ENCODE measurements at places on chromosomes 7 and 10.

DNA sequence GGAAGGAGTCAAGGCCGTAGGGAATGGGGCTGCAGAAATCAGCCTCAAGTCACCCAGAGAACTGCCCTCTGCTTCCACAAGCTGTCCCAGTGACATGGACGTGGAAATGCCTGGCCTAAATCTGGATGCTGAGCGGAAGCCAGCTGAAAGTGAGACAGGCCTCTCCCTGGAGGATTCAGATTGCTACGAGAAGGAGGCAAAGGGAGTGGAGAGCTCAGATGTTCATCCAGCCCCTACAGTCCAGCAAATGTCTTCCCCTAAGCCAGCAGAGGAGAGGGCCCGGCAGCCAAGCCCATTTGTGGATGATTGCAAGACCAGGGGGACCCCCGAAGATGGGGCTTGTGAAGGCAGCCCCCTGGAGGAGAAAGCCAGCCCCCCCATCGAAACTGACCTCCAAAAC is 50.2 kb upstream of the PDCD4 start:
- no peak for DNase-seq

DNA sequence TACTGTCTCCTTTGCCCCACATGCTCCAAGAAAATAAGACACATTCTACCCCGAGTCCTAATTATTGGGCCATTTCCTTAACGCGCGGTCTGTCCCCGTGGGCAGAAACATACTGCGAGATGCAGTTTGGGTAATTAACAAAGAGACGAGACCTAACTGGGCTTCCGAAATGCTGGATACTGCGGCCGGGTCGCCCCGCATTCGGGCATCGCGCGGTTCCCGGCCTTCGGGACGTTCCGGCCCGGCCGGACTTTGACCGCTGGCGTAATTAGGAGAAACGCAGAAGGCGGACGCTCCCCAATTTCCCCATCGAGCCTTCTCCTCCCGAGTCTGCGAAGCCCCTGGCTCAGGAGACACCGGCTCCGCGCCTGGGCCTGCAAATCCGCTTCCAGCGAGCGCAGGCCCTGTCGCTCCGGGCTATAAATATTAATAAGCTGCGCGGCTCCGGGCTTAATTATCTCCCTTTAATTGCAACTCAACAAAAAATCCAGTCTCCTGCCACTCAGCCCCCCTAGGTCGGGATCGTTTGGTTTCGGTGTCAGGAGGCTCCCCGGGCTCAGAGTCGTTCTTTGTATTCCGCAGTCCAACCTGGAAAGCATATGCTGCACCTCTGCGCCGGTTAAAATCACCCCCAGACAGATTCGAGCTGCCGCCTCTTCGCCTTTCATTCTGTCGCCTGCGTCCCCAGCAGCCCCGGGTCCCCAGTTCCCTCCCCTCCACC is 131.5 kb downstream of the SPAG6 start:
- DNase-seq, result no peak

GRCh38 chr10:110802090-110802489 is 69.6 kb upstream of the PDCD4 start:
- no peak for DNase-seq

DNA sequence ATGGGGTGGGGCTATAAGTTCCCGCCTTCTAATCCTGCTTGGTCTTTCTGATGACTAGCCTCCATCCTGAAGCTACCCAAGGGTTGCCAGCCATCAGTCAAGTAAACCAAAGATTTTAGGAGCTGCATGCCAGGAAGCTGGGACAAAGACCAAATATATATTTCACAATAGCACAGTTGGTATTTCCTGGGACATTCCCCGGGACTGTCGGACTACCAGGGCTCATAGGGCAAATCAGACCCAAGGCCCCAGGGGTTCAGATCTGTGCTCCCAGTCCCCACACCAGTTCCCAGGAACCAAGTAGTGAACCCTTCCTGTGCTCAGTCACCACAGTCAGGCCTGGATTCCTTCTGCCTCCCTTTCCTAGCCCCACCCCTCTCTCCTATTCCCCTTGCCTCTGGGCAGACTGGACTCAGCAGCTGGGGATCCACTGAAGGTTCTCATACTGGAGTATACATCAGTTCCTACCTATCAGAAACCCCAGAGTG is 5.7 kb upstream of the CXCL12 start:
- no peak for DNase-seq

GRCh38 chr10:133151543-133151972 is 8.5 kb upstream of the KNDC1 start:
- DNase-seq, result no peak

GRCh38 chr10:5291501-5292195 is 73.1 kb upstream of the UCN3 start:
- DNase-seq, result peak; percentile 88

DNA sequence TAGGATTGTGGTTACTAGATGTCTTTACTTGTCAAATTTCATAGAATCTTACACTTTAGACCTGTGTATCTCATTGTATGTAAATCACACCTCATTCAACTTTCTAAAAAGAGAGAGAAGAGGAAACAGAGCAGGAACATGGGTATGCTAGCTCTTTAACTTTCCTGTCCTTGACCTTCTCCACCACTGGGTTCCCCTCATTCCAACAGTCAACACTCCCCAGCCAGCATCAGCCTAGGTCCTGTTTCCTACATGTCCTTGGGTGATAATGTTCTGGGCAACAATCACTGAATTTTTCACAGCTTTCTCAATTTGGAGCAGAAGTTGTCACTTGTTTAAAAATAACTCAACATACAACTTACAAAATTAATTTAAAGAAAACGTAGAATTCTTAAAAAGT is 9.2 kb upstream of the UNC5B start:
- DNase-seq, result no peak

GRCh38 chr7:134669845-134670373 is 23.3 kb downstream of the BPGM start:
- DNase-seq, result peak; percentile 71

- DNase-seq, result peak; percentile 50
Observed at GRCh38 chr10:132446661-132447445, 49.9 kb downstream of the PWWP2B start.

DNA sequence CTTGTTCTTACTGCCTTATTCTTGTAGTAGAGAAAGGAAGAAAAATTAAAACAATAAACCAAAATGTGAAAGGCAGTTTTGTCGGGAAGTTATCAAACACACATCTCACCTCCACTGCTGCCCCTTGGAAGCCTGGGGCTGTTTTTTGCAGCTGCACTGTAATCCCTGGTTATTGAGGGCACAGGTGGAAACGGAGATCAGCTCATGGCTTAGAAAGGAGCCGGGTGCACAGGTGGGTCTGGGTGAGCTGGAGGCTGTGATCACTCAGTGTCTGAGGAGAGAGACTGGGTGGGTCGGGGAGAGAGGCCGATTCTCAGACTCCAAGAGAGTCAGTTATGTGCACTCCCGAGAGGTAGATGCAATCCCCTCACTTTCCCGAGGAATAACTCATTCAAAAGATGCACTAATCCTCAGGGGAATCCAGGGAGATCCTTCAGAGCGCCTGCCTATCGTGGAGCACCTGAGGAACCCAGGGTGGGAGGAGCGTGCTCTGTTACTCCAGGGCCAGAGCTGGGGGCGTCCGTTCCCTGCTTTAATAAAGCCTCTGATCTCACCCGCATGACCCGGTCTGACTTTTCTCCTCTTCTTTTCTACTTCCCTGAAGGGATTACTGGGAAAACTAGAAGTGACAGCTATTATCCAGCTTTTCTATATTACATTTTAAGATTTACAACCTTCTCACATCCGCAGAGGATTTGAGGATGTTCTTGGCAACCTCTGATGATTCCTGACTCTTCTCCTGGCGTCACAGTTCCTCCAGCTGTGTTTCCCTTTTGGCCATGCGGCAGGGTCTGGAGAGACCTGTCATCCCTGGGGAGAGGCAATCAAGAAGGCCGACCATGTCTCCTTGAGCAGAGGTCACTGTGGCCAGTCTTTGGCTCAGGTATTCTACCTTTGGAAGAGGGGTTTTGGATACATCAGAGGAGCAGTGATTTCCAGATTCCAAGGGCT is 82.1 kb downstream of the CAMK1D start:
- no peak for DNase-seq

- no peak for DNase-seq
Observed at GRCh38 chr7:6621195-6622133, 6.1 kb downstream of the ZNF853 start.

DNA sequence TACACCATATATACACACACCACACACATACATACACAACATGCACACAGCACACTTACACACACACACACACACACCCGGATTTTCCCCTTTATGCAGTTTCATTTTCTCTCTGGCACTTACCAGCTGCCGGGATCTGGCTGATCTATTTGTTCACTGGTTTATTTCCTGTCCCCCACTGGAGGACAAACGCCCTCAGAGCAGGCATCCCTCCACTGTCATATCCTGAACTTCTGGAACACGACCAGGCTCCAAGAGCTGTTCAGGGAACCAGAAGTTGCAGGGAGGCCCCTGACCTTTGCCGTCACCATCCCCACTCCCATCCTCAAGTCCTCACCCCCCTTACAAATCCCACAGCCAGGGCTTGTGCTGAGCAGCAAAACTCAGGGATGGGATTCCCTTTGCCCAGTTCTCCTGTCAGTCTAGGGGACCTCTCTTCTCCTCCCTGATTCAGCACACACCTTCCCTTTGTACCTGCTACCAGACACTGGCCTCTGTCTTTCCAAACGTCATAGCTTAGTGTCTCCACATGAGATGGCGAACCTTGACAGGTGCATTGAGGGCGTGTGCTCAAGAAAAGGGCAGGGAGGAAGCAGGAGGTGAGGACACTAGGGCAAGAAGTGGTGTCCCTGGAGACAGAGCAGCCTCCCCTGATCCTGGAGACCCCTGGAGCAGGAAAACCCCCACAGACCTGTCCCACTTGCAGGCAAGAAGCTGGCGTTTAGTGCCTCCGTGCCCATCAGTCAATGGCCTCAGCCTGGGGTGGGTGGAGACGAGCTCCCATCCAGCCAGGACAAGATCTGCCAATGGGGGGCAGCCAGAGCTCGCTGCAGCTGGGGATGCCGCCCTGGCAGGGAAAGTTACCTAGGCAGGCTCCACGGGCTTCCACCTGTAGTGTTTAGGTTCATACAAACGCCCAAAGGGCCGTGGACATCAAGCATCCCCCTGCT is 12.7 kb upstream of the DOCK1 start:
- DNase-seq, result no peak

- DNase-seq, result peak; percentile 26
Observed at GRCh38 chr10:76649723-76650127, 987.9 kb downstream of the KCNMA1 start.

GRCh38 chr7:99497766-99498545 is 2.1 kb downstream of the ZNF394 start:
- no peak for DNase-seq

DNA sequence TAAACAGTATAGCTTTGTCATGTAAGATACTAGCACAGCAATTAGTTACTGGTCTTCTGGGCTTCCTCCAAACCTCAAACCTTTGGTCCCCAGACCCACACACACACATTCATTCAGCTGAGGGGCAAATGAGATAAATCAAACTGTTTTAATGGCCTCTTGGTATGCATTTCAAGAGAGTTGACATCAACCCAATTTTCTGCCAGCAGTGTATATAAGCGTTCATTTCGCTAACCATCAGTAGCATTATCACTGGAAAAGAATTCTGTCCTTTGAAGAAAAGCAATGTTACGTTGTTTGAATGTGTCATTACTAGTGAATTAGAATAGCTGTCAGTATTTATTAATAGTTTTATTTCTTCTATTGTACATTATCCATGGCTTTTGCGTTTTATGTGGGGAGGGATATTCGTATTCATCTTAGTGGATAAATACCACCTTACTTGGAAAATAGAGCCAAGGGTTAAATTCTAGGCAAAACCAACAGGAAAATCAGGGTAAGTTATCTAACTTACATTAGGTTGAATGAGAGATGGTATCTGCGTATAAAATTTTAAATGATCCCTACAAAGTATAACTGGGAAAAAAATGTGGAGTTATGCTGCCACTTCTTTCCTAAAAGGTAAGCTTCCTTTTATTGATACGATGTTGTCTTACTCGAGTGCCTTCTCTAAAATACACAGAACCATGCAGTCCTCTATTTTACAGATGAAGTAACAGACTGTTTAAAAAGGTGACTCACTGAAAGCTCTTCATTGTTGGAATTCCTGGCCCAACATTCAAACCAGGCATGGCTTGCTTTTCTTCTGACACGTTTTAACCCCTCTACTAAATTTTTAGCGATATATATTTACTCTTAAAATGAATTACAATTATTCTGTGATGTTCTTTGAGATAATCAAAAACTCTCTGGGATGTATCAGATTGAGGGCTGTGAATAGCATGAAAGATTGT is 2.0 kb upstream of the ZMYND11 start:
- DNase-seq, result peak; percentile 58

GRCh38 chr10:91149550-91149949 is 70.9 kb upstream of the PCGF5 start:
- DNase-seq, result no peak

- DNase-seq, result no peak
Observed at GRCh38 chr7:15335390-15335789, 226.4 kb downstream of the AGMO start.

DNA sequence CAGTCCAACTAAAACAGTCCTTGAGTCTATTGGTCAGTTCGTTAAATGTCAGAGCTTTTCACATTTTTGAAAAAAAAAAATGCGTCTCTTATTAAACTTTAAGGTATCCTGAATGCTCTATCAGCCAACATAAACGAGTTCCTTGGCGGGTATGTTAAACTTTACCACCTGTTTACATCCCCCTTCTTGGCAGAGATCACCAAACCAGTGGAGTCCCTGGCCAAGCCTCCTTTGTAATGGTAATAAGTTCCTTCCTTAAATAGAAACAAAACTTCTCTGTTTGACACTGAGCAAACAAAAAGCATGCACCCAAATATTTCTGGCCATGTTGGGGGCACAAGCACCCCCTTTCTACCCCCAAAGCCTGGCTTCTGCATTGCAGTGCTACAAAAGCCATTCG is 3.2 kb downstream of the TRIL start:
- no peak for DNase-seq

GRCh38 chr7:30201921-30202320 is 67.1 kb downstream of the MTURN start:
- DNase-seq, result no peak

GRCh38 chr10:9792181-9792580 is 1225.5 kb upstream of the CELF2 start:
- peak; percentile 20 for DNase-seq

GRCh38 chr7:111026343-111026742 is 64.6 kb upstream of the LRRN3 start:
- no peak for DNase-seq

DNA sequence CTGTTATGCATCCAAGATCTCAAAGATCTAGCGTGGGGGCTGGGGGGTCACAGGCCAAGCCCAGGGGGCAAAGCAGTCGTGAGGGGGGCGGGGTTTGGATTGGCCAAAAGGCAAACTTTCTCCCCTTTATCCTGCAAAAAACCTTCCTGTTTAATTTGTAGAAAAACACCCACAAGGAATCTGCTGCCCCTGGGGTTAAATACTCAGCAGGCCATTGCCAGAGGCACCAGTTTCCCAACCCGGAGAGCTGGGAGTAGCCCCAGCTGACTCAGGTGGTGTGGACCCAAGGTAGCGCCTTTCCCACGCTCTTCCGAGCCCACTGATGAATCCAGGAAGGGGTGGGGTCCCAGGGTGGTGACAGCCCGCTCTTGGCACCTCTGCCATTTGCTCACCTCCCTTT is 21.4 kb downstream of the KCP start:
- DNase-seq, result no peak

Measured in LoVo (cell line).